CD4-positive, alpha-beta memory T cell (primary cell): ENCODE measurements at places on chromosomes 5 and 9. TPM values are rescaled to one million over a fixed set of nuclear protein-coding genes. Genes with fewer than 3 reads are reported as not detected.

DNA sequence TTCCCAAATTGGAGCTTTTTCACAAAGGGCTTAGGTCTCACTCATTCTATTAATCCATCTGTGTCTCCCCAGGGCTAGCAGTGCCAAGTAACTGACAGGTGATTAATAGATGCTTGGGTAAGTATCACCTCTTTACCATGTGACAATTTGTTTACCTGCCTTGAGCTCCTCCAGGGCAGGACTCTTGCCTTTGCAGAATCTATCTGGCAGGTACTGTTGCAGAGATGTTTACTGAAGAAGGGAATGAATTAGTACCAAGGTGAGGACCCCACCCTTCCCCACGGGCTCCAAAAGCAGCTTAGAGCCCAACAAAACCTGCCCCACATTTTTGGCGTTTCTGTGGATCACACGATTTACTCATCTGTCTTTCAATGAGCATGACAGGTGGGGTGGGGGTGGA, 698 bp upstream of the TGFBI start:
- no peak overlapping the region for H3K4me3 ChIP-seq
- no peaks in the 10 kb centered on the region for H3K27me3 ChIP-seq
- peaks cover 16% of the 10 kb centered on the region for H3K4me1 ChIP-seq

DNA sequence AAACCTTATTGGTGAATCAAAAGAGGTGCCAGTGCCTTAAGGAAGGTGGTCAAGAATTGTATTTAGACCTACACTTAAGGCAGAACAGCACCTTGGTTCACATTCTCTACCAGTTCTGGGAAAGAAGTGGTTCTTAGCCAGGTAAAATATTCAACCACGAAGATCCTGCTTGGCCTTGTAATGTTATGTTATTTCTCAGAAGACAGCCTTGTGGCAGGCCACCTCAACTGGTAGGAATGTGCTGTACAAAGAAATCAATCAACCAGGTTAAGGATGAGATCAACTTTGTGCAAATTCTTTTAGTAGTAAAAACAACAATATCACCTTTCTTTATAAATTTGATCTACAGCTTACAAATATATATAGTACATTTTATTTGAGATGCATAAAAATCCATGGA, 246.8 kb downstream of the ARRDC3 start:
- no peaks in the 10 kb centered on the region for H3K4me1 ChIP-seq
- H3K36me3 ChIP-seq: no peaks in the 10 kb centered on the region
- H3K27ac ChIP-seq: no peak overlapping the region

DNA sequence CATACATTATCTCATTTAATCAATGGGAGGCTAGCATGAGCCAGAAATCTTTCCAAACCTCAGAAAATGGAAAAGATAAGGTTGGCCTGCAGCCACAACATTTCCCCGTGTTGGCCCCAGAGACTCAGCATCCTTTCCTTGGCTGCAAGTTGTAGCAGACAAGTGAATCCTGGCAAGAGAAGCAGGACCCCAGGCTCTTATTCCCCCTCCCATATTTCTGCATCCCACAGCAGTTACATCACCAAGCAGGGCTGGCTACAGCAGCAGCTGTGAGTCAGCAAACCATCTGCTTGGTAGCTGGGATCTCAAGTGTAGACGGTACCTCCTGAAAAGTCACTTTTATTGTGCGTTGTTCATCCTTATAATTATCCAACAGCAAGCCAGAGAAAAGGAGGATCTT, 212.4 kb downstream of the GNA14 start:
- H3K36me3 ChIP-seq: no peaks in the 10 kb centered on the region
- no peak overlapping the region for H3K27ac ChIP-seq
- H3K4me1 ChIP-seq: no peaks in the 10 kb centered on the region
- DNase-seq: no peak
- H3K4me3 ChIP-seq: no peak overlapping the region

GRCh38 chr5:166708291-166708690, 1583.2 kb upstream of the WWC1 start:
- DNase-seq: no peak
- no peaks in the 10 kb centered on the region for H3K36me3 ChIP-seq
- no peak overlapping the region for H3K27ac ChIP-seq
- H3K4me3 ChIP-seq: no peak overlapping the region
- no peaks in the 10 kb centered on the region for H3K27me3 ChIP-seq

DNA sequence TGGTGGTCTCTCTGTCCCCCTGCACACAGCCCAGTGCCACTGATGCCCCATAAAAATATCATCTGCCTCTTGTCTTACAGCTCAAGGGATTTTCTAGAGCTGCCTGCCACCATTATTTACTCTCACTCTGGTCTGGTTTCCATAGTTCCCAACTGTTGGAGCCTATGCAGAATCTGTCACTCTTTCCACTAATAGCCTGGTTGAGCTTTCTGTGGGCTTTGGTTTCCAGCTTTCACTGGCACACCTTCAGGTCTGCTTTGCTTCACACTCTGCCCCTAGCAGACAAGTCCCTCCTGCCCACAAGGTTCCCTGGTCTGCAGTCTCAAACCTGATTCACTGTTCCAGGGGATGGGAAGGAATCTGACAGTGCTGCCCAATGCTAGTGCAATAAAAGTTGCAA, 103.0 kb upstream of the FTMT start:
- H3K4me1 ChIP-seq: no peaks in the 10 kb centered on the region
- H3K27ac ChIP-seq: no peak overlapping the region
- no peak for DNase-seq
- H3K27me3 ChIP-seq: no peaks in the 10 kb centered on the region
- no peaks in the 10 kb centered on the region for H3K36me3 ChIP-seq

- H3K4me1 ChIP-seq: no peaks in the 10 kb centered on the region
- DNase-seq: no peak
- no peaks in the 10 kb centered on the region for H3K27me3 ChIP-seq
- H3K27ac ChIP-seq: no peak overlapping the region
- H3K4me3 ChIP-seq: no peak overlapping the region
- no peaks in the 10 kb centered on the region for H3K36me3 ChIP-seq
Measured at GRCh38 chr5:60436518-60436917, 263.4 kb downstream of the DEPDC1B start.

Gene TMC1
- total RNA-seq: not detected

Gene ALDOB
- not detected for total RNA-seq

Gene CDX1
- not detected for total RNA-seq

Gene NSD1
- 122 TPM for total RNA-seq
